ENCODE measurements at places on chromosomes 16 and 17.

DNA sequence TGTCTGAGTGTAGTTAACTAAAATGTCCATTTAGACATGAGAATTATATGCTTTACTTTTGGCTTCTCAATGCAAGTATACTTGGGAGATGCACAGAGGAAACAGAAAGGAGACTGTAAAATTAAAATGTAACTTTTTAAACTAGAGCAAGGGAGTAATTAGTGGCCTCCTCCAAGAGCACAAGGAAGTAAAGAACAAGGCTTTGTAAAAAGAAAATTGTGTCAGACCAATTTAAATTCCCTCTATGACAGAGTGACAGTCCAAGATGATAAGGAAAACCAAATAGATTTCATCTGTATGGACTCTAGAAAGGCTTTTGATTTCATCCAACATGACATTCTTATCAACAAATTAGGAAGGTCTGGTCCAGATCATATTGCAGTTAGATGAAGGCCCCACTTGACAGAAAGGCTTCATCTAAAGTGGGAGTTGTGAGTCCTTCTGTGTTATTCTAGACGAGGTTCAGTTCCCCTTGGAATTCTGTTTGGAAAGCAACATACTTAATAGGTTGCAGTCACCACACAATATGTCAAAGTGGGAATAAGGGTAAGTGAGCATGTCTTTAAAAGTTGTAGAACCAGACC lies 6.5 kb upstream of the CAPNS2 start:
- no peak for DNase-seq

- DNase-seq: no peak
These were observed 7.9 kb upstream of the DNAH17 start for GRCh38 chr17:78585006-78585630.

- DNase-seq: no peak
These were observed 3.0 kb upstream of the MTMR4 start for GRCh38 chr17:58517378-58517927.

DNA sequence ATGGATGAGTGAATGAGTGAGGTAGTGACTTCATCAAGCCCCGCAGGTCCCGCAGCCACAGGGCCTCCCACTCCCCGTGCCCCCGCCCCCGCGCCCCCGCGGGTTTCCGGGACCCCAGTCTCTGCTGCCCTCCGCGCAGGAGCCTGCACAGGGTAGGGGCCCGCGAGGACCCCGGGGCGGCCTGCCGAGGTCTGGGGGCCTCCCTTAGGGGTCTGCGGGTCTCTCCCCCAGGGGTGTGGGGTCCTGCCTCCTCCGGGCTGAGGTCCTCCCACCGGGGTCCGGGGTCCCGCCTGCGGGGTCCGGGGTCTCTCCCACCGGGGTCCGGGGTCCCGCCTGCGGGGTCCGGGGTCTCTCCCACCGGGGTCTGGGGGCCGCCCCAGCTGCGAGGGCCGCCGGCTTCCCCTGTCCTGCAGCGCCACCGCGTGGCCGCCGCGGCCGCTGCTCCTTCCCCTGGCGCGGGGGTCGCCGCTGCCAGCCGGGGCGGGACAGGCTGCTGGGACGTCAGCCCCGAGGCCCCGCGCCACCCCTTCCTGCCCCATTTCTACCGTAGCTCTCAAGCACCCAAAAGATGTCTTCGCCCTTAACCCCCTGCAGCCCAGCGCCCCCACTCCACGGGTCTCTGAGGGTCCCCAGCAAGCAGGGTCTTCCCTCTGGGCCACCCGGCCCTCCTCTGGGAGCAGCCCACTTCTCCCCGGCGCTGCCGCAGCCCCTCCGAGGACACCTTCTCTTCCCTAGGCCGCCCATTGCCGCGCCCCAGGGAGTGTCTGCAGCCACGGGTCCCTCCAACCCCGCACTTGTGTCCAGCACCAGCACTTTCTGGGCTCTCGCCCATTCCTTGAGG lies 10.4 kb upstream of the CHMP6 start:
- DNase-seq: peak; percentile 19

GRCh38 chr16:23597003-23597756 lies 1.1 kb upstream of the NDUFAB1 start:
- DNase-seq: peak; percentile 32

GRCh38 chr17:61400717-61401388 lies 1.2 kb downstream of the TBX2 start:
- DNase-seq: no peak

DNA sequence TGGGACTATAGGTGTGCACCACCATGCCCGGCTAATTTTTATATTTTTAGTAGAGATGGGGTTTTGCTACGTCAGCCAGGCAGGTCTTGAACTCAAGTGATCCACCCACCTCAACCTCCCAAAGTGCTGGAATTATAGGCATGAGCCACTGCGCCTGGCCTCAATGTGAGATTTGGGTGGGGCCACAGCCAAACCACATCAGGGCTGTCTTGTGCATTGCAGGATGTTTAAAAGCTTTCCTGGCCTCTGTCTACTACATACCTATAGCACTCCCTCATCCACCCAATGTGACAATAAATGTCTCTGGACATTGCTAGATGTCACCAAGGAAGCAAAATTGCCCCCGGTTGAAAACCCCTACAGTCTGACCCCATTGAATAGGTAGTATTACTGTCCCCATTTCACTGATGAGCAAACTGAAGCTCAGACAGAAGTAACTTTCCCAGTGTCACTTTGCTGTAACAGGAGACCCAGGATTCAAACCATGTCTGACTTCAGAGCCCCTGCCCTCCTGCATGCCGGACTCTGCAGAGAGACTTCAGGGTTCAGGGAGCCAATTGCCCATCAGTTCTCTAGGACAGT lies 3.6 kb upstream of the MAP3K14 start:
- peak; percentile 37 for DNase-seq

- no peak for DNase-seq
These were observed 109.1 kb upstream of the ZNF750 start for GRCh38 chr17:82948957-82949356.

DNA sequence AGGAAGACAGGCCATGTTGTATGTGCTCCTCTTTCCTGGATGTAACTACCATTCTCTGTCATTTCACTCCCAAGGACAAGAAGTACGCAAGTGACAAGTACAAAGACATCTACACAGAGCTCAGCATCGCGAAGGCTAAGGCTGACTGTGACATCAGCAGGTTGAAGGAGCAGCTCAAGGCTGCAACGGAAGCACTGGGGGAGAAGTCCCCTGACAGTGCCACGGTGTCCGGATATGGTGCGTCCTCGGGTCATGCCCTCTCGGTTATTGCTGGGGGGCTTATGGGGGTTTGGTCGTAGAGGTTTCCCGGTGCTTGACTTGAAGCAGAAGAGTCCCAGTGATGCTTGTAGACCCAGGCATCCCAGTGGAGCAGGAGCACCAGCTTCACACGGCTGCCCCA lies 29.0 kb downstream of the PLD6 start:
- peak; percentile 34 for DNase-seq

DNA sequence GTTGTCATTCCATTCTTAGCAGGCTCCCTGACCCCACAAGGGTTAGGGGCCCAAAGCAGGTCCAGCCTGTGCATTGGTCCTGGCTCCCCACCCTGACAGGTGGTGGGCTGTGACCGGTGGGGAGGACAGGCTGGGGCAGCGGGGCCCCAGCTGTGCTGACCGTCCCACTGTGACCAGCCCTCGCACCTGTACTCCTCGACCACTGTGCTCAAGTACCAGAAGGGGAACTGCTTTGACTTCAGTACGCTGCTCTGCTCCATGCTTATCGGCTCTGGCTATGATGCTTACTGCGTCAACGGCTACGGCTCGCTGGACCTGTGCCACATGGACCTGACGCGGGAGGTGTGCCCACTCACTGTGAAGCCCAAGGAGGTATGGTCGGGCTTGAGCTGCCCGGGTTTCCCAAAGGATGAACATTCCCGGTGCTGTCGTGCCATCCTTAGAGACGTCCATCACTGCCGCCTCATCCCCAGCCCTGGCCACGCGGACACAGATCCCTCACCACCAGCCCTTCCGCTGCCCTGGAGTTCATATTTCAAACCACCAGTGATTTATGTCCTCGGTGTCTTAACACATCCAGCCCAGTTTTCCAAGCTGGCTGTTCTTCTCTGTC lies 7.3 kb downstream of the DRC7 start:
- DNase-seq: no peak

- no peak for DNase-seq
These were observed 105.9 kb upstream of the FAM20A start for GRCh38 chr17:68707031-68707430.

DNA sequence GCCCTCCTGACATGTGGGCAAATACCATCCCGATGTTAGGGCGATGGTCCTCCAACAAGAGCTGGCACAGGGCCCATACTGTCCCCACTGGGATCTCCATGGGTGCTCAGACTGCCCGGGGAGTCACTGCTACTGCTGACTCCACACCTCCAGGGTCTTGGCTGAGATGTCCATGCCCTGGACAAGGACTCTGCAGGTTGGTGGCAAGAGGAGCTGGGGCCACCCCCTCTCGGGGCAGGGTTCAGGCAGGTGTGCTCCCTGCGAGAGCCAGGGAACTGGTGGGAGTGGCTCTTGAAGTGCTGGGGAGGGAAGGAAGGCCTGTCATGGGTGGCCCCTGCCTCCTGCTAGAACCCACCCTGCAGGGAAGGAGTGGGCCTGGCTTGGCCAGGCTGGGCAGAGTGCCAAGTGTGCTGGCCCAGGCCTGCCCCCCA lies 6.4 kb downstream of the CASKIN2 start:
- no peak for DNase-seq

- no peak for DNase-seq
These were observed 33.9 kb downstream of the DCUN1D3 start for GRCh38 chr16:20866145-20866772.

- DNase-seq: peak; percentile 76
These were observed 1.9 kb downstream of the TSEN54 start for GRCh38 chr17:75518201-75518600.

- DNase-seq: no peak
These were observed 34.1 kb upstream of the WWOX start for GRCh38 chr16:78065319-78065718.

GRCh38 chr16:90022209-90023077 lies 3.2 kb upstream of the DBNDD1 start:
- DNase-seq: peak; percentile 84

GRCh38 chr17:72614476-72614870 lies 478.0 kb downstream of the SLC39A11 start:
- no peak for DNase-seq

Measured in CD4-positive, alpha-beta T cell treated with Interleukin-17A for 1 hour (primary cell).